ENCODE measurements at places on chromosomes 4 and X.

- DNase-seq = no peak
Measured at GRCh38 chr4:8303485-8304281, 34.1 kb downstream of the HTRA3 start.

DNA sequence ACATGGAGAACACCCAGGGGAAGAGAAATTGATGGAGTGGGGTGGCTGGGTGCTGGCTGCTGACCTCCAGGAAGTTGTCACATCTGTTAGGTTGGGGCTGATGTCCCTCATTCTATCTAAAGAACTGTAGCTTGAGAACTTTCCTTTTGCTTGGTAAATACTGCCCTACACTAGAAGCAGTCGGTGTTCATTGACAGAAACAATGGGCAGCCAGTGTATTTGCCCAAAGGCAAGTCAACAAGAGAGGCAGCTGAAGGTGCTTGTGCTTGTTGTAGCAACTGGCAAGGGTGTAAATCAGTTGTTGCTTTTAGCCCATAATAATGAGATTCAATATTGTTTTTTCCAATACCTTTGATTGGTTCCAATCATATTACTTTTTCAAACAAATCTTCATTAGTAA, 956 bp downstream of the TMEM154 start:
- no peak for DNase-seq

DNA sequence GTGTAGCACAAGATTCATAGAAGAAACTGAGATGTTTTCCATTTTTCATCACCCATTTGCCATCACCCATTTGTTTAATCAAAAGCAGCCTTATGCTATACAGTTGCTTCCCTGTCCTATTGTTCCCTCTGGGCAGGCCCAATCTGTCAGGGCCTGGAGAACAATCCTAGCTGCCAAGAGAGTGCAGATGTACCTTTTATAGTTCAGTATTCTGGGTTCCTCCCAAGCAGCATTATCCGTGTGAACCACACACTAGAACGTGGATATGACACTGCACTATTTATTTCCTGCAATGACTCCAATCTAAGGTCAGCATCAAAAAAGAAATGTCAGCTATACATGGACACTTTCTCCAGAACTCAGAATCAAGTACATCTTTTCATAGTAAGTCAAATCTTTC, 269.0 kb downstream of the ADGRA3 start:
- no peak for DNase-seq

DNA sequence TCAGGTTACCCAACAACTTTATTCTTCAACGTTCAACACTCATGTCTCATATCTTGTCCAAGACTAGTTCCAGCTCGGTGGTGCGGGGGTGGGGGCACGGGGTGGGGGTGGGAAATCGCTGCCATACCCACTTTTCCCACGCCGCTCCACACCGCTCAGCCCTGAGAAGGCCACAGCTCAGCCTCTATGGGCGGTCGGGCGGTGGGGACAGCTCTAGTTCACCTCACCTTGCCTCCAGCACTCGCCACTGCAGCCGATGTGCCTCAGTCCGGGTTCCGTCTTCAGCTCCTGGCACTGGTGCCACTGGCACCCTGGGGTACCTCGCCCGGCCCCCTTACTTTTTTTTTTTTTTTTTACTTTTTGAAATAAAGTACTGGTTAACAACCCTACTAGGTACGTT, 522.2 kb downstream of the PCDH19 start:
- no peak for DNase-seq

DNA sequence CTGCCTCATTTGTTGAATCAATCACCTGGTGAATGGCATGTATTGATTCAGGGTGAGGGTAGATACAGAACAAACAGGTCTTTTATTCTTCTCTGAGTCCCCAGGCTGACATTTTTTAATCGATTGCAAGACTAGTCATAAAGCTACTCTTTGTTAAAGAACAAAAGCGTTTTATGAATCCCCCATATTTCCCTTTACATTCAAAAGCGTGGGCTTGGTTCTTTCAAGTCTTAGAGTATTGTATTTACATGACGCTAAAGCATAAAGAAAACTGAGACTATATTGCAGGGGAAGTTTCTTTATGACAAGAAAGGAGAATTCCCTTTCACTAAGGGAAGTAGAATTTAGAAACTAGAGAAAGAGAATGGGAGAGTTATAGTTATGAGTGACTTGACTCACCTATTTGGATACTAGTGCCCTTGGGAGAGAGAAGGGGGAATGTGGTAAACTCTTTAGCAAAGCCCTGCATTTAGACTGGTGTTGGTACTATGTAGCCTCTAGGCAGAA, 69.3 kb upstream of the PDE5A start:
- no peak for DNase-seq

DNA sequence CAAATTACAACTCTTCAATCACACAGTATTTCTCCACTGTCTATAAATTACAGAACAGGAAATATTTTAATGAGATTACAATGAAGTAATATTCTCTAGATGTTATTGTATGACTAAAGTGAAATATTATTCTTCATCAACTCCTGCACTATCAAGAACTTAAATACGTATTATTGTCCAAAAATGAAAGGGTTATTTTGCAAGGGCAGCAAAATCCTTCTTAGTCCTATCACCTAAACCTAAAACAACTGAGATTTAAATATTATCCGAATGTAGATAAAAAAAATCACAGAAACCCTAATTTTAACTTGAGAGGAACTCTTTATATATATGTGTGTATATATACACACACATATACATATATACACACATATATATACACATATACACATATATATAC, 4.9 kb downstream of the UBA6 start:
- no peak for DNase-seq

GRCh38 chrX:75781611-75782010, 3.4 kb downstream of the MAGEE2 start:
- DNase-seq = no peak

DNA sequence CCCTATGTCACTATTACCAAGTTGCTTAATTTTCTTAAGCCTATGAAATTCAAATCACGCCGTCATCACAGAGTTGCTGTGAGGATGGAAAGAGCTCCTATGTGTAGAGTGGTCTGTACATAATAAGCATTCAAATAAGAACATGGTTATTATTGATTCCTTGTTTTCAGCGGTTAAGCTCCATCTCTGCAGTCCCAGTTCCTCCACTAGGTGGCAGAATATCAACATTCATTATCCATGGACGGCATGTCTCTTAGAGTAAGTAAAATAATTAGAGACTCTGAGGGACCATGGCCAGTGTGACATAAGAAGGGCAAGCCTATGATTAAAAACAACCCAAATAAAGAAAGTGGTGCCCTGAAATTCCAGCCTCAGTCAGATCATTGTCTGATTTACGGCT, 132.5 kb upstream of the NHS start:
- peak; percentile 70 for DNase-seq

GRCh38 chr4:34534916-34535315, 1709.4 kb downstream of the ARAP2 start:
- no peak for DNase-seq

DNA sequence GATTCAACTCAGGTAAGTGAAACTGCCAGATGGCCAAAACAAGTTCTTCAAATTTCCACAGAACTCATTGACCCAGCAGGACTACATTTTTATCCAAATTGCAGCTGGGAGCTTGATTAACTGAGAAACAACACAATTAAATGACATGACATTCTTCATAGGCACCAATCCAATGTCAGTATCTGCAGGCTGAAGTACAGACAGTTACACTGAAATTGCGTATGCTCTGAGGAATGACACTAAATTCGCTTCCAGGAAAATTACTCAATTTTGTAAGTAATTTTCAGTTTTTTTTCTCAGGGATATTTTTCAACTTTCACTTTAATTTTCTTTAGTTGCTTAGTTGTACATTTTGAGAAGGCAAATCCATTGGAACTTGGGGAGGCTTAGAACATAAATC, 4.5 kb downstream of the C1GALT1C1 start:
- DNase-seq = no peak

GRCh38 chrX:154802947-154803346, 2.3 kb downstream of the MPP1 start:
- no peak for DNase-seq

- DNase-seq = no peak
Measured at GRCh38 chr4:124710911-124711310, 1.6 kb downstream of the ANKRD50 start.

All from NCI-H1694 treated with DMSO at 0.1 percent for 48 hours (cell line).